ENCODE measurements at places on chromosomes 2 and 18.

- no peak for DNase-seq
Observed at GRCh38 chr2:122491011-122491410, 735.6 kb downstream of the TSN start.

DNA sequence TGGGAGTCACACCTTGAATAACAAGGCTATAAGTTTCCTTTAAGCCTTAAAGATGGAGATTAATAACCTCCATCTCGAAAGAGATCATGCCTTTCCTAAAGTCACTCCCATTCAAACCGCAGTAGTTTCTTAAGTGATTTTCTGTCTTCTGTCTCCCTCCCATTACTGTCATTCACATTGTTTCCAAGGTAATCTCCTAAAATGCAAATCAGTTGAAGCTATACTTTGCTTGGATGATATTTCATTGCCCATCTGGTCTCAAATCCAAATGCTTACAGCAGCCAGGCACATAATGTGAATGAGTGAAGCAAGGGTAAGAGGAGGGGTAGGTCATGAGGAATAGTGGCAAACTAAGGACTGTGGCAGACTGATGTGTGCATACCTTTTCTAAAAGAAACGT is 116.4 kb downstream of the CCDC141 start:
- no peak for DNase-seq

- no peak for DNase-seq
Observed at GRCh38 chr2:81436256-81436655, 1131.7 kb upstream of the LRRTM1 start.

GRCh38 chr18:13051950-13052349 is 60.8 kb downstream of the CEP192 start:
- DNase-seq, result no peak

DNA sequence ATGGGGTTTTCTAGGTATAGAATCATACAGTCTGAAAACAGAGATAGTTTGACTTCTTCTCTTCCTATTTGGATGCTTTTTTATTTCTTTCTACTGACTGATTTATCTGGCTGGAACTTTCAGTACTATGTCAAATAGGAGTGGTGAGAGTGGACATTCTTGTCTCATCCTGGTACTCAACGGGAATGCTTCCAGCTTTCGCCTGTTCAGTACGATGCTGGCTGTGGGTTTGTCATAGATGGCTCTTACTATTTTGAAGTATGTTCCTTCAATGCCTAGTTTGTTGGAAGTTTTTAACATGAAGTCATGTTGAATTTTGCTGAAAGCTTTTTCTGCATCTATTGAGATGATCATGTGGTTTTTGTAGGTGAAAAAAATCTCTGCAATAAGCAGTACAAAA is 730.4 kb downstream of the PLCL1 start:
- DNase-seq, result no peak

GRCh38 chr2:132876745-132877391 is 206.9 kb upstream of the LYPD1 start:
- DNase-seq, result no peak

DNA sequence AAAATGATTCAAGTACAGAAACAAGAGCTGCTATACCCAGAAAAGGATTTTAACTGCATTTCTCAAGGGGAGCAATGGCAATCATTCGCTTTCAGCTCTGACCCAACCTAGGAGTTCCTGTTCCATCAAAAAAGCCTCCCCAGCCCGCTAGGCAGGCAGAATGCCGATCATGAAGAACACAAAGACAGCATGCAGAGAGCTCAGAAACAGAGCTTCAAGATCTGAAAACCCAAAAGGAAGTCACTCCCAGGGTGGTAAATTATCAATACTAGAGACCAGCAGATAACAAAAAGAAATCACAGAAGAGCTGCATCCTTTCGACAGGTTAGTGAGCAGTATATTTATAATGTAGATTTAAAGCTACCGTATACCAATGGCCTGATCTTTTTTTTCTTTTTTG is 84.8 kb upstream of the CRIM1 start:
- DNase-seq, result no peak

GRCh38 chr18:13643261-13643751 is 83.1 kb downstream of the FAM210A start:
- DNase-seq, result no peak

GRCh38 chr2:109636317-109636716 is 22.2 kb downstream of the SOWAHC start:
- no peak for DNase-seq

- DNase-seq, result no peak
Observed at GRCh38 chr2:211349031-211349430, 792.6 kb downstream of the CPS1 start.

- DNase-seq, result no peak
Observed at GRCh38 chr2:226131299-226131784, 668.3 kb downstream of the IRS1 start.

DNA sequence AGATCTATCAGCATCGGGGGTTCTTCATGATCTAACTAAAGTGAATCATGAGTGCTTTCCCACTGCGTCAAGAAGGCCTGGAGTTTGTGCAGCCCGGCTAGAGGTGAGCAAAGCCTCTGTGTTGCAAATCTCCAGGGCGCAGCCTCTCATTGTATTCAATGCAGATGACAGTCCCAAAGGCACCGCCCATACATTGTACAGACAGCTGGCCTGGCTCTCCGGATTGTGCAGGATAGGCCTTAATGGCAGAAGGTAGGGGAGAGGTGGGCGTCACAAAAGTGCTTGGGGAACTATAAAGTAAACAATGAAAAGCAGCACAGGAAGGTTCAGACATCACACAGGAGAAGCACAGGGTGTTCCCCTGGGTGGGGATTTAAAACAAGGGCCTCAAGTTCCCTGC is 907 bp upstream of the GYPC start:
- no peak for DNase-seq

- DNase-seq, result no peak
Observed at GRCh38 chr2:52698408-52698807, 1069.2 kb upstream of the CHAC2 start.
